ENCODE measurements at places on chromosomes 7 and 10.

DNA sequence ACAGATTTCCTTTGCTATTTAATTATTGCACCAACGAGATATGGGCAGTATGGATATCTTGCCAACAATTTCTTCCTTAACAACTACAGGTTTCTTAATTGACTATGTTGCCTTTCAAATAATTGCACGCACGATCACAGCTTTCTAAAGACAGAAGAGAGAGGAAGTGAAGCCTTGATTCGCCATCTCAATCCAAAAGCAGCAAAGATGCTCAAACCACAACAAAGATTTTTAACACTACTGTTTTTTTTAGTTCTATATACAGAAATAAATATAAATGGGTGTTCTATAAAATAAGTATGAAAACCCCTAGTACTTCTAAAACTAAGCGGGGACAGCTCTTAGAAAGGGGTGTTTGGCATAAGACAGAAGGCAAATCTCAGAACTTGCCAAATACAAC lies 251.3 kb downstream of the SFMBT2 start:
- DNase-seq, result peak; percentile 13

DNA sequence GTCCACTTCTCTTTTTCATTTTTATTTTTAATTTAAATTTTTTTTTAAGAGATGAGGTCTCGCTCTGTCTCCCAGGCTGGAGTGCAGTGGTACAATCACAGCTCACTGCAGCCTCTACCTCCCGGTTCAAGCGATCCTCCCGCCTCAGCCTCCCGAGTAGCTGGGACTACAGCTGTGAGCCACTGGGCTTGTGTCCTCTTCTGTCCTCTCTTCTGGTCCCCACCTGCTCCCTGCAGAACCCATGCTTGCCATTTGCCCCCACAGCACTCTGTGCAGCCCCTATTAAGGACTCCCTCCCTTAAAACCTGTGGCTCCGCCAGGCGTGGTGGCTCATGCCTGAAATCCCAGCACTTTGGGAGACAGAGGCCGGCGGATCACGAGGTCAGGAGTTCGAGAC lies 9.1 kb upstream of the FZD9 start:
- DNase-seq, result no peak

GRCh38 chr7:22361320-22361719 lies 4.4 kb upstream of the RAPGEF5 start:
- no peak for DNase-seq

DNA sequence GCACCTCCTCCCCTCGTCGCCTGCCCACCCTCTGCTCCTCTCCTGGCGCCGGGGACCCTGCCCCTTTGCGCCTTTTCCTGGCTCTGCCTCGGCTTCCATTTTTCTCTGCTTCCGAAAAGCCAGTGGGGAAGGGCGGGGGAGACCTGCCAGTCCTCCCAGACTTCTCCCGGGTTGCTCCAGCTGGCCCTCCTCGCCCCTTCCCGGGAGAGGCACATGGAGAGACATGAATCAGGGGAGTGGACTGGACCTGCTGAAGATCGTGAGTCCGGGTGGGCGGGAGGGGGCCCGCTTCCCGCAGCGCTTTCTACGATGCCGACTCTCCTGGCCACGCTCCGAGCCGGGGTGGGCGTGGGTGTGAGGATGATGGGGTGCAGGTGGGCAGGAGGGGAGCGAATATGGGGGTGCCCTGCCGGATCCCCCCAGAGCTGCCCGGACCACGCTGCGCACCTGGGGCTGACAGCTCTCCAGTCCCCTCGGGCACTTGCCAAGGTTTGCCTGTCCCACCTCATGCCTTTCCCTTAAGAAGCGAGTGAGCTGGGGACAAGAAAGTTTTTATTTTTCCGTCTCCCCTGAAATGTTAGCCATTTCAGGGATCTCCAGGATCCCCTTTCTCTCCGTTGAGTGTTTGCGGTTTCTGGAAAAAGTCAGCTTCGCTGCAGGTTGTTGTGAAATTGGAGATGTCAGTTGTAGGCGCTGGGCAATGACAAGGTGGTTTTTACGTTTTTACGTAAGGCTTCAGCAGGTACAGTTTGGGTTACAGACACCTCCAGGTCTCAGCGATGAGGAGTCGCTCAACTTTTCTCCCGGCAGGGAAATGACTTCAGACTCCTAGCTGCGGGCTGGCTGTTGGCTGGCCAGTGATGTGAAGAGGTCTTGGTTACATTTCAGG lies 977 bp downstream of the CACNB2 start:
- DNase-seq, result no peak

- no peak for DNase-seq
Observed at GRCh38 chr10:129622736-129623135, 155.7 kb downstream of the MGMT start.

Data from CD4-positive, alpha-beta T cell treated with Interleukin-15 for 4 hours (primary cell).